ENCODE measurements at places on chromosomes 5 and 9. TPM values are rescaled to one million over a fixed set of nuclear protein-coding genes. Genes with fewer than 3 reads are reported as not detected.

DNA sequence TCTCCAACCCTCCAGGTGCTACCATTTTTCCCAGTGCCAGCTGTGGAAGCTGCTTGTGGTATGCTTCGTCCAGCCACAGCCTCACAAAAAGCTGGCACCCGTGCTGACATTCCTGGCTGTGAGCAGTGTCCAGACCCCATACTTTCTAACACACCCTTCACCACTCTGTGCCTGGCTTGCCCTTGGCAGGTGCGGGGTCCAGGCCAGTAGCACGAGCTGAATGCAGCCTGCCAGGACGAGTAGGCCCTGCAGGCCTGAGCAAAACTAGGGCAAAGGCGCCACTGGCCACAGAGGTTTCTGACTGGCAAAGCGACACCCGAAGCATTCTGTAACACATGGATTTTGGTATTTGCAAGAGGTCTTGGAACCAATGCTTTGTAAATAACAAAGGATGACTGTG lies 26.0 kb upstream of the GHR start:
- no peak for DNase-seq

DNA sequence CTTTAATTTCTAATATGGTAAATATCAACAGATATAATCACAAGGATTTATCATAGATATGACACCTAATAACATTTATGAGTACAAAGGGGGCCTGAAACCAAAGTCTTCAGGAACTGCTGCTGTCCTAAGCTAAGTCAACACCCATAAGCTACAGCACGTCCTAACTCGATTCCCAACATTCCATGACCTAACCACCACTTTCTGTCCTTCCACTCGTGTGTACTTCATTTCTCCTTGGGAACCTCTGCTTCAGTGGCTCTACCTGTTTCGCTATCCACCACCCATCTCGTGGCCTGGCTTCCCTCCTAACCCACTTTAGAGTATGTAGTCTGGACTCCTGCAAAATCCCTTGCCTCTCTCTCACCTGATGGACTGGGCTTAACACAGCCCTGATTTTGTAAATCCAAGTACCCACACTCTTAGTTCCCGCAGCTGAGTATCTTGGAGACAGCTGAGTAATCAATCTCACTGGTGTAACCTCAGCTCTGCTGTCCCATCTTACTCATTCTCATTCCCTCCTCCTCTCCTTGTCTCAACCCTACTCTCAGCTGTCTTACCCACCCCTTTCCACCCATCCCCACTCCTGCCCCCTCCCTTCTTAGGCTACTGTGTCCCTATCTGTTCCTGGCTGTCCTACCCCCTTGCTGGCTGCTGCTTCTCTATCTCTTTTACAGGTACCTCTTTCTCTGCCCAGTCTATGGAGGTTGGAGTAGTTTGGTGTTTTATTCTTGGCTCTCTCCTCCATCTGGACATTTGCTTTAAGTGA lies 101.8 kb downstream of the MAST4 start:
- DNase-seq = no peak

GRCh38 chr5:111223101-111223786 lies 940 bp upstream of the CAMK4 start:
- no peak for DNase-seq

DNA sequence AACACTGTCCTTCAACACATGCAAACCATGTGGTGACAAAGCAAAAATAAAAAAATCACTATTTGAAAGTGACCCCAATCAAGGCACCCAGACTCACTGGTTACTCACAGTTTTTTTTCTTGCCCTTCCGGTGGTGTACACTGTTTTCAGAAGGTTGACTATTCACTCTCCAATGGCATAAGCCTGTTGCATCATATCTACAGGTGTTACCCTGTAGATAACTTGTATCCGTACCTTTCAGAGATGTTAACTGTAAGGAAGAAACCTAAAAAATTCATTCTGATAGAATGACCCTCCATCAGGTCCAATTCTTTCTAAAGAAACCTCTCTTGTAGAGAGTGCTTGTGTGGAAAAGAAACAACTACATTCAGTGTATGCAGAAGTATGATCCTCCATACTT lies 193.6 kb upstream of the RASA1 start:
- DNase-seq = no peak

DNA sequence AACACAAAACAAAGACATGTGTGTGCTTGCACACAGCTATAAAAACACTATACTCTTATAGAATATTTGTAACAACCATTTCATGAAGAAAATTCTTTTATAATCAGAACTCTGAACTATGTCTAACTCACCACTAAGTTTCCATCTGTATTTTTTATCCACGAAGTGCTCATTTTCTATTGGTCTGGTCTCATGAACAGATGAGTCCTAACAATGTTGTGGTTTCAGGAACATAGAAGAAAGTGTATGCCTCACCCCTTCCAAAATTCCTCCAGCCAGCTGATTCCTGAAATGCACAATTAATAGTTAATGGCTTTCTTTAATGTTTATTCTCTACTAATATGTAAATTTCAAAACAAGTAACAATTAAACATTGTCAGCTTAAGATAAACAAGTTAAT lies 325.3 kb upstream of the GRAMD2B start:
- no peak for DNase-seq

GRCh38 chr9:16912197-16912596 lies 41.7 kb upstream of the BNC2 start:
- no peak for DNase-seq

- no peak for DNase-seq
These were observed 11.3 kb upstream of the DIPK1B start for GRCh38 chr9:136700959-136701667.

GRCh38 chr5:76908166-76908565 lies 44.7 kb upstream of the CRHBP start:
- no peak for DNase-seq

GRCh38 chr9:124660341-124660801 lies 110.7 kb downstream of the NR6A1 start:
- peak; percentile 3 for DNase-seq

GRCh38 chr9:14530366-14530765 lies 162.9 kb downstream of the ZDHHC21 start:
- DNase-seq = no peak

- DNase-seq = peak; percentile 33
These were observed 136.1 kb downstream of the UGCG start for GRCh38 chr9:112032743-112033142.

LCN2 gene
- total RNA-seq = not detected

MRRF gene
- 45.9 TPM for total RNA-seq

GRCh38 chr5:133425222-133425621 lies 187.1 kb downstream of the FSTL4 start:
- DNase-seq = no peak

GRCh38 chr5:143546394-143546793 lies 142.9 kb upstream of the NR3C1 start:
- no peak for DNase-seq

EQTN gene
- total RNA-seq = not detected

GRCh38 chr5:135546912-135547311 lies 11.1 kb upstream of the NEUROG1 start:
- no peak for DNase-seq

- DNase-seq = peak; percentile 13
These were observed 122.5 kb downstream of the RFK start for GRCh38 chr9:76271755-76272154.

- peak; percentile 61 for DNase-seq
These were observed 195.2 kb upstream of the TUT7 start for GRCh38 chr9:86549401-86549811.

SPINK13 gene
- not detected for total RNA-seq

N4BP3 gene
- total RNA-seq = 2.3 TPM

DNA sequence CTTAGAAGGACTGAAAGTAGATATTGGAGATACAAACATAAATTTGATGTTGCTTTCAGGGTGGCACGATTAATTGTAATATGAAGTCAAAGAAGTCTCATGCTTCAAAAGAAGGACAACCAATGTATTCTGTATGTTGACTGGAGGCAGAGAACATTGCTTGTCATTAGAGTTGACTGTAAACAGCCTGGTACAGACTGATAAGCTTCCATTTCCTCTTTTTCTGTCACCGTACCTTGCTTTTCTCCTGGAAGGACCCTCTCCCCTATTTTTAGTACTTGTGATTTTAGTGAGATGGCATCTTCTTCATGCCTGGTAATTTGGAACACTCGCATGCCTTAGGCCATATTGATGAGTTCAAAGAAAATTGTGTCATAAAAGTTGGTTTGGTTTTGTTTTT lies 809.4 kb downstream of the PRELID2 start:
- no peak for DNase-seq

- peak; percentile 63 for DNase-seq
These were observed 10.1 kb upstream of the MOB3B start for GRCh38 chr9:27539479-27540441.

DNA sequence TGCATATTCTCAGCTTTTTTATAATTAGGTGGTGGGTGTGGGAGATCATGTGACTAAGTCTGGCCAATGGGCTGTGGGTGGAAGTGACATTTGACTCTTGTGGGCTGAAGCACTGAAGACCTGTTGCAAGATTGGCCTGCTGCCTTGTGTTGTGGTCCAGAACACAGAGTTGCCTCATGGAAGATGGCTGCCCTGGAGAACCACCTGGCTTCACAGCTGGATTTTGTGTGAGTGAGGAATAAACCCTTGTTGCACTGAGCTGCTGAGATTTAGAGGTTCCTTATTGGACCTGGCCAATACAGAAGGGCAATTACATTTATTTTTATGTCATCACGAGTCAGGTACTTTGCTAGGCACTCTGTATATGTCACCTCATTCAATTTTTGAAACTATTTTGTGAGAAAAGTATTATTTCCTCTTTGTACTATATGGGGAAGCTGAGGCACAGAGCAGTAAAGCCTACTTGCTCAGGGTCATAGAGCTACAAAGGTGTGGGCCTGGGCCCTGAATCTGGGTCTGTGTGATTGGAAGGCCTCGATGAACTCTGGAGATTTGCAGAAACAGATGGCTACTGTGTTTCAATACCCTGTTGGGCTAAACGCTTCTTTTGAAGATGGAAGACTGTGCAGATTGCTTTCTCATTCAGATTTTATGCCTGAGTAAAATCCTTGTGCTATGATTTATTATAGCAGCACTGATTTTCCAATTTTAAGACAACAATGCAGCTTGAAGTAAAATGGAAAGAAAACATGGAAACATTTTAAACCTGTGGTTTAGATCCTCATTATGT lies 71.2 kb upstream of the TBC1D2 start:
- peak; percentile 24 for DNase-seq

DMGDH gene
- not detected for total RNA-seq

DNA sequence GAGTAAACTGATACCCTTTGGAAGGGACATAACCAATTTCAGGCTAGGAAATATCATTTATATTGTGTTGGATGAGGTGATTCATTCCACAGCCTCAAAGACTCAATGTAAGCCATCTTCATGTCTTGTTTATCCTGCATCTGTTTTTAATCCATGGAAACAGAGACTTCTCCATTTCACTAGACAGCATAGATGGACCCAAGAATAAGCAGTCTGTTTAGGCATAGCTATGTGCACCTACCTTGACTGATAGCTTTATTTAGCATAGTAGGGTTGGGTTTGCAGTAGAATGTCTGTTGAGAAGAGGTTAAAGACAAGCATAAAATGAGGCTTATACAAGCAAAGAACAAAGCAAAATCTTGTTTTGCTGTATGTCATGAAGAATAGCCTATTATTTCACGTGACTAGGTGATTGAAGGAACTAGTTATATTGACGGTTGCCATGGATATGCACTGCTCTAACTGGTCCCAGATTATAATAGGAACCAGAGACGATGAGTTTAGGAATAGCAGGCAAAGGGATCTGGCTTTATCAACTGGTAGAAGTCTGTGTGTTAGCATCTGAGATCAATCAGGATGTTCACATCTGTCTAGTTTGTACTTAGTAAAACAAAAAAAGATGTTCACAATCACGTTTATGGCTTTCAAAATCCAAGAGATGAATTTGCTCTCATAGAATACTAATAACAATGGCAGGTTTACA lies 154.8 kb upstream of the KLF9 start:
- no peak for DNase-seq

DNA sequence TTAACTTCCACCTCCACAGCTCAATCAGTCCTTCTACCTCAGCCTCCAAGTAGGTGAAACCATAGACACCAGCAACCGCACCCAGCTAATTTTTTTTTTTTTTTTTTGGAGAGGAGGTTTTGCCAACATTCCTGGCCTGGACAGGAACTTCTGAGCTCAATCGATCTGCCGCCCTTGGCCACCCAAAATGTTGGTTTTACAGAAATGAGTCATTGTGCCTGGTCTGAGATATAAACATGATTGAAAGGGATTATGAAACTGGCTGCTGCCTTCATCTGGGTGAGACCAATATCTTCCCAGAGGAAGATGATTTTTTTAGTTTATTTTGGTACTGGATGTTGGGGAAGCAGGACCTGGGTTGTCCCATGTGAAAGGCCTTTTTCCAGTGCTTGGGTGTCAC lies 9.2 kb downstream of the TAF11L12 start:
- peak; percentile 74 for DNase-seq

DNA sequence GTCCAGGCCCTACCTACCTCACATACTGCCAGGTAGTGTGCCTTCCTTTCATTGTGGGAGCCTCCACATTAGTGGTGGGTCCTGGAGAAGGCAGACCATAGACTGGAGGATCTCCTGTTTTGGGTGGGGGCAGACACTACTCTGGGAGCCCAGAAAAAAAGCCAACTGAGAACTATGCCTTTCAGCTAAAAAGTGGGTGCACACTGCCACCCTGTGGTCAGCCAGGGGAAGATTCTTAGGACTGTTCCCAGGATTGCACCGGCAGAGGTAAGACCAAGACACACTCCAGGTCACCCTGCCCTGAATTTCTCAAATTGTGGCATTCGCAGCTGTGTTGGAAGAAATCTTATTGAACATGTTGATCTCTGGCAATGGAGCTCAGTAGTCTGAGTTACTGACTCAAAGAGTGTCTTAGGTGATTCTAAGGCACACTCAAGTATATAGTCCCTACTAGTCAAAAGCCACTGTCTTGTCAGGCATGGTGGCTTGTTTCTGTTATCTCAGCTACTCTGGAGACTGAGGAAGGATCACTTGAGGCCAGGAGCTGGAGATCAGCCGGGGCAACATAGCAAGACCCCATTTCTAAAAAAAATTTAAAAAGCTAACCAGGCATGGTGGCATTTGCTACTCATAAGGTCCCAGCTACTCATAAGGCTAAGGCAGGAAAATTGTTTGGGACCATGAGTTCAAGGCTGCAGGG lies 3.6 kb downstream of the SIGMAR1 start:
- DNase-seq = peak; percentile 38

GRCh38 chr9:17116400-17116837 lies 18.4 kb upstream of the CNTLN start:
- no peak for DNase-seq

DNA sequence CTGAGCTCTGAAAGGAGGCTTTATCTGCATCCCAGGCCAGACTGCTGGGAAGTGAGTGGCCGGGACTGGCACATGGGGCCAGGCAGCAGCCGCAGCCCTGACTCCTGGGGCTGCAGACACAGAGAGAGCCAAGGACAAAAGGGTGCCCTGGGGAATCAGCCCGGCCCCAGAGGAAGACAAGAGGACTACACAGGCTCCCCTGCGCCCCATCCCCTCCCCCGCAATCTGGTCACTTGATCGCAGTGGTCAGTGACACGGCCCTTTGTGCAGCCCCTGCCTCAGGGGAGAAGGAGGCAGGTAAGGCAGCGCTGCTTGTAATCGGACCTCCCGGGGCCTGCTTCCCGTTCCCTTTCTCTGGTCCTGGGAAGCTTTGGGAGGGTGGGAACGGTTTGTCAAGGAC lies 55.5 kb upstream of the FUBP3 start:
- DNase-seq = no peak

SERINC5 gene
- total RNA-seq = 5.5 TPM

DBH gene
- not detected for total RNA-seq

Data from MG63 (cell line).